ENCODE measurements at places on chromosomes 11 and 22. TPM values are rescaled to one million over a fixed set of nuclear protein-coding genes. Genes with fewer than 3 reads are reported as not detected.

The TRIM29 gene
- 2.1 TPM for total RNA-seq

The GCAT gene
- 14.6 TPM for total RNA-seq

The MYBPC3 gene
- total RNA-seq, result not detected

The MS4A15 gene
- total RNA-seq, result not detected

The DBX1 gene
- not detected for total RNA-seq

The C11orf42 gene
- total RNA-seq, result not detected

The NPAT gene
- 11.9 TPM for total RNA-seq

The MS4A6E gene
- not detected for total RNA-seq

The OR8D4 gene
- not detected for total RNA-seq

The DNAJB7 gene
- total RNA-seq, result not detected

The MAPK8IP2 gene
- 0.04 TPM for total RNA-seq

The ENDOD1 gene
- total RNA-seq, result 20.0 TPM
